ENCODE measurements at places on chromosomes 1 and 21. TPM values are rescaled to one million over a fixed set of nuclear protein-coding genes. Genes with fewer than 3 reads are reported as not detected.

DNA sequence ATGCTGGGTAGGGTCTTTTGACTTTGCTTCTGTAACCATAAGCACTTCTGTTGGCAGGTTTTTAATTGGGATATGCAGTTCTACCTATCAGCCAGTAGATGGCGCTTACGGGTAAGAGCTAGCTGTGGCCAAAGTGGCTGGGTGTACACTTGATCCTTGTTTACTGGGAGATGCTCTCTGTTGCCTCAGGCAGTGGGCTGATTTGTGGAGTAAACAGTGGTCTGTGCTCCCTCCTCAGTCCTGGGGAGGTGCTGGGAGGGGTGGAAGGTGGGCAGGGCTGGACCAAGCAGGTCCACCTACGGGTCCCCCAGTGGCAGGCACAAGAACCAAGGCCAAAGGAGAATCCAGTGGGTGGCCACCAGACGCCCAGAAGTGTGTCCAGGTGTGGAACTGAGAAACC is 43.4 kb downstream of the RALGPS2 start:
- H3K36me3 ChIP-seq = peaks cover 39% of the 10 kb centered on the region
- no peak for DNase-seq
- H3K4me3 ChIP-seq = no peak overlapping the region
- no peaks in the 10 kb centered on the region for H3K27me3 ChIP-seq
- H3K4me1 ChIP-seq = no peaks in the 10 kb centered on the region

The NID1 gene
- total RNA-seq = 12.4 TPM

DNA sequence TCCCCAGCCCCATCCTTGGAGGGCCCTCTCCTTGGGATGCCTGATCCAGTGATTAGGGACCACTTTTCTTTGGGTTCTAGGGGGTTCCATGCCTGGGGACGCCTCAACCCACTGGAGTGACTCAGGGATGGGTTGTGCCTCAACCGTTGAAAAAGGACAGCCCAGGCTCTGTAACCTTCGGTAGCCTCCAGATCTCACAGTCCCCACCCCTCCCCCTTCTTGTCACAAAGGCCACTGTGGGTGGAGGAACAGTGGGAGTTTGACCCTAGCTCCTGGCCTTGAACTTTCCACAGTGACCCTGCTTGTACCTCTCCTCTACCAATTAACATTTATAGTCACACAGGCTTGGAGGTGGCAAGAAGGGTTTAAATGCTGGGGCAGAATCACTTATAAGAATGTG is 2.6 kb upstream of the RORC start:
- H3K4me3 ChIP-seq = no peak overlapping the region
- no peak overlapping the region for H3K27ac ChIP-seq
- H3K4me1 ChIP-seq = peaks cover 16% of the 10 kb centered on the region
- peaks cover 29% of the 10 kb centered on the region for H3K27me3 ChIP-seq

The ANKRD34A gene
- total RNA-seq = 0.94 TPM

- H3K4me3 ChIP-seq = no peak overlapping the region
- H3K36me3 ChIP-seq = no peaks in the 10 kb centered on the region
- peaks cover 13% of the 10 kb centered on the region for H3K4me1 ChIP-seq
- H3K27me3 ChIP-seq = no peaks in the 10 kb centered on the region
- H3K27ac ChIP-seq = no peak overlapping the region
These were observed 20.0 kb downstream of the IL6R start for GRCh38 chr1:154425172-154425571.

- H3K27me3 ChIP-seq = peaks cover 5% of the 10 kb centered on the region
- H3K4me3 ChIP-seq = no peak overlapping the region
- no peak overlapping the region for H3K27ac ChIP-seq
- H3K36me3 ChIP-seq = no peaks in the 10 kb centered on the region
- no peaks in the 10 kb centered on the region for H3K4me1 ChIP-seq
These were observed 5.1 kb downstream of the CLCNKA start for GRCh38 chr1:16026723-16027484.

The RHBDL2 gene
- total RNA-seq = 0.80 TPM

The DHCR24 gene
- total RNA-seq = 119 TPM

The OR2T29 gene
- total RNA-seq = not detected

- H3K27me3 ChIP-seq = peaks cover 8% of the 10 kb centered on the region
- H3K4me3 ChIP-seq = no peak overlapping the region
- no peak for DNase-seq
These were observed 182.6 kb downstream of the MRPL39 start for GRCh38 chr21:25424634-25425033.

DNA sequence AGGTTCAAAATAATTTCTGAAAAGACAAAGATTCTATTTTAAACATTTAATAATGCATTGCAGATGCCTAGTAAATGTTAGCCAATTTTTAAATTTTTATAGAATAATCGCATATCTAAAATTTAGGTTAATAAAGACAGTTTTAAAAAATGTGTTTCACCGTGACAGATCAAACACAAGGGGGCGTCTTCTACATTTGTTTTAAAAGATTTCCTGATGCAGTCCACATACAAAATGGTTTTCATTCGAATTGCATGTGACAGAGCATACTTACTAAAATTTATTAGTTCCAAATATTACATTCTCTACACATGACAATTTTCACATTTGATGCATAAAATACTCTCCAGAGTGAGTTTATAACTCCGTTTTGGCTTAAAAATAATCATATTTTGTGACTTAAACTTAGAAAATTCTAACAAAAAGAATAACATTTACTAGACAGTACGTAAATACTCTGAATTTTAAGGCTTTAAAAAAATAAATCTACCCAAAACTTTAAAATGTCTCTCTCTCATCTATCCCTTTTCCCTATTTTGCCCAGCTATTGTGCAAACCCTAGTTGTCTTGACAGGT is 75.5 kb downstream of the ADAMTS1 start:
- H3K4me3 ChIP-seq = no peak overlapping the region
- H3K27me3 ChIP-seq = no peaks in the 10 kb centered on the region
- peak overlapping the region; percentile 0 for H3K27ac ChIP-seq
- peaks cover 9% of the 10 kb centered on the region for H3K4me1 ChIP-seq
- no peak for DNase-seq

- no peaks in the 10 kb centered on the region for H3K36me3 ChIP-seq
- DNase-seq = no peak
- no peak overlapping the region for H3K4me3 ChIP-seq
- no peak overlapping the region for H3K27ac ChIP-seq
- H3K27me3 ChIP-seq = peaks cover 11% of the 10 kb centered on the region
These were observed 92.1 kb downstream of the MAB21L3 start for GRCh38 chr1:116203181-116203723.

DNA sequence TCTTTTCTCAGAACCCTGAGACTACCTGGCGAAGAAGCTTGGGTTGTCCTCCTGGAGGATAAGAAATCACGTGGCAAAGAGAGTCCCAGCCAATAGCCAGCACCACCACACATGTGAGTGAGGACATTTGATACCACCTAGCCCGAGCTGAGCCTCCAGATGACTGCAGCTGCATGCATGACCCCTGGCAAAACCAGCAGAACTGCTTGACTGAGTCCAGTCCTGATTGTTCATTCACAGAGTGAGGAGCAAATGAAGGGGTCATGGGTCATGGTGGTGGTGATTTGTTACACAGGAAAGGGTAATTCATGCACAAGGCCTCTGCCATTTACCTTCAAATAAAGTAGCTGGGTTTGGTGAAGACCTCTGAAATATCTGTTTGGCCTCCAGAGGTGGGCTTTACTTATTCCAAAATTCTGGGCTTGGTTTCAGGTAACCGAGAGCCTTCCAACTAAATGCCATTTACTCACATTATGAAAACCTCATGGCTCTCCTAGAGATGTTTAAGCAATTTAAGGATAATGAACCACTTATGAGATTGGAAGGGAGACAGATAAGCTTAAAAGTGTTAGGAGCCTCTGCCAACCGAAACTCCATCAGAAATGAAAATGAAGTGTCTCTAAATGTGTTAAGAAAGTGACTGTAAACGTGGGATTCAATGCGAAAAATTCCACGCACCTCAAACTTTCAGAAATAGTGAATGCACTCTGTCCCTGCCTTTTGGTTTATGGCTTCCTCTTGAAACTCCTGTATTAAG is 163.3 kb downstream of the SLC35F3 start:
- H3K27ac ChIP-seq = no peak overlapping the region
- no peak overlapping the region for H3K4me3 ChIP-seq
- no peaks in the 10 kb centered on the region for H3K36me3 ChIP-seq
- H3K27me3 ChIP-seq = peaks cover 4% of the 10 kb centered on the region
- no peak for DNase-seq

GRCh38 chr1:227395426-227396028 is 77.2 kb upstream of the CDC42BPA start:
- DNase-seq = no peak
- H3K27ac ChIP-seq = no peak overlapping the region
- no peaks in the 10 kb centered on the region for H3K4me1 ChIP-seq
- H3K4me3 ChIP-seq = no peak overlapping the region
- no peaks in the 10 kb centered on the region for H3K36me3 ChIP-seq
- no peaks in the 10 kb centered on the region for H3K27me3 ChIP-seq

- no peak overlapping the region for H3K4me3 ChIP-seq
- H3K27me3 ChIP-seq = no peaks in the 10 kb centered on the region
- H3K36me3 ChIP-seq = no peaks in the 10 kb centered on the region
- no peak overlapping the region for H3K27ac ChIP-seq
- no peak for DNase-seq
These were observed 111.2 kb upstream of the LHX8 start for GRCh38 chr1:75023005-75023404.

- H3K27me3 ChIP-seq = no peaks in the 10 kb centered on the region
- no peak for DNase-seq
- peaks cover 9% of the 10 kb centered on the region for H3K4me1 ChIP-seq
- H3K4me3 ChIP-seq = peak overlapping the region; percentile 37
These were observed 8.5 kb downstream of the GGPS1 start for GRCh38 chr1:235336903-235337302.

- no peak for DNase-seq
- peaks cover 1% of the 10 kb centered on the region for H3K4me1 ChIP-seq
- no peaks in the 10 kb centered on the region for H3K36me3 ChIP-seq
- H3K27ac ChIP-seq = no peak overlapping the region
- H3K27me3 ChIP-seq = no peaks in the 10 kb centered on the region
- no peak overlapping the region for H3K4me3 ChIP-seq
These were observed 118.8 kb upstream of the IVNS1ABP start for GRCh38 chr1:185435696-185436379.

DNA sequence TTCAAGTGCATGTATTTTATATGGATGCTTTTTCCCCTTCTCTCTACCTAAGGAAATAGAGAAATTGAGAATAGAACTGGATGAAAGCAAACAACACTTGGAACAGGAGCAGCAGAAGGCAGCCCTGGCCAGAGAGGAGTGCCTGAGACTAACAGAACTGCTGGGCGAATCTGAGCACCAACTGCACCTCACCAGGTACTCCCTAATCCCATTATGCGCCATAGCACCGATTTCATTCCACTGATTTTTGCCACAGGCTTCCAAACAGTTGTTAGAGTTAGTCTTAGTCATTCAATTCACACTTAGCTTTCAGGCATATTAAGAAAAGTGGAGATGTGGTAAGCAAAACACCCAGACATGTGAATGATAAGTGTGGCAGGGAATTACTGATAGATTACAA is 122.8 kb downstream of the SDCCAG8 start:
- H3K27me3 ChIP-seq = no peaks in the 10 kb centered on the region
- H3K4me3 ChIP-seq = no peak overlapping the region
- DNase-seq = no peak
- H3K36me3 ChIP-seq = peaks cover 14% of the 10 kb centered on the region
- no peak overlapping the region for H3K27ac ChIP-seq
- H3K4me1 ChIP-seq = no peaks in the 10 kb centered on the region

The IFI44L gene
- total RNA-seq = 12.3 TPM

DNA sequence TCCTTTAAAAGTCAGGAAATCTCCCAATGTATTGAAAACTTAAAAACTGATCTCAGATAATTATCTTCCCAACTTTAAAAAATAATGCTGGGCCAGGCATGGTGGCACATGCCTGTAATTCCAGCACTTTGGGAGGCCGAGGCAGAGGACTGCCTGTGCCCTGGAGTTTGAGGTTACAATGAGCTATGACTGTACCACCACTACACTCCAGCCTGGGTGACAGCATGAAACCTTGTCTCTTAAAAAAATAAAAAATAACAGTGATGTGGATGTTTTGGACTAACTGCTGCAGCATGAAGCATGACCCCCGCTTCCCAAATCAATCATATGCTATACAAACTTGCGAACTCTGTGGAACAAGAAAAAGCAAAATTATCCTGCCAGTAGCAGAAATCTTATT is 186.3 kb downstream of the RERE start:
- H3K27me3 ChIP-seq = no peaks in the 10 kb centered on the region
- no peak overlapping the region for H3K27ac ChIP-seq
- peaks cover 11% of the 10 kb centered on the region for H3K36me3 ChIP-seq
- DNase-seq = no peak
- no peak overlapping the region for H3K4me3 ChIP-seq
- peaks cover 58% of the 10 kb centered on the region for H3K4me1 ChIP-seq

DNA sequence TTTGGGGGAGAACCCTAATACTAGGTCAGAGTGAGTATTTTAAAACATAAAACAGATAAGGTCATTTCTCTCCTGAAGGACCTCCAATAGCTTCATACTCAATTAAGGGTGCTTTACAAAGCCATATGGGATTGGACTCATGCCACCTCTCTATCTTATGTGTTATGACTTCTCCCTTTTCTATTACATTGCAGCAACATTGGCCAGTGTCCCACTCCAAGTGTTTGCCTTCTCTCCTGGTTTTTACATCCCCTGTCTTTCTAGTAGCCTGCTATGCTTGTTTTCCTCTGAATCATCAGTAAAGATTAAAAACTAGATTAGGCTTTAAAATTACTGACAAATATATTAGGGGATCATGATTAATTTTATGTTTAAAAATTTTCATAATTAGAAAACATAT is 66.6 kb downstream of the SCMH1 start:
- no peak overlapping the region for H3K4me3 ChIP-seq
- no peaks in the 10 kb centered on the region for H3K4me1 ChIP-seq
- H3K36me3 ChIP-seq = peaks cover 29% of the 10 kb centered on the region
- H3K27ac ChIP-seq = no peak overlapping the region

GRCh38 chr1:167230437-167230836 is 9.8 kb downstream of the POU2F1 start:
- H3K27ac ChIP-seq = no peak overlapping the region
- H3K27me3 ChIP-seq = no peaks in the 10 kb centered on the region
- H3K4me3 ChIP-seq = no peak overlapping the region
- DNase-seq = no peak
- peaks cover 23% of the 10 kb centered on the region for H3K4me1 ChIP-seq

DNA sequence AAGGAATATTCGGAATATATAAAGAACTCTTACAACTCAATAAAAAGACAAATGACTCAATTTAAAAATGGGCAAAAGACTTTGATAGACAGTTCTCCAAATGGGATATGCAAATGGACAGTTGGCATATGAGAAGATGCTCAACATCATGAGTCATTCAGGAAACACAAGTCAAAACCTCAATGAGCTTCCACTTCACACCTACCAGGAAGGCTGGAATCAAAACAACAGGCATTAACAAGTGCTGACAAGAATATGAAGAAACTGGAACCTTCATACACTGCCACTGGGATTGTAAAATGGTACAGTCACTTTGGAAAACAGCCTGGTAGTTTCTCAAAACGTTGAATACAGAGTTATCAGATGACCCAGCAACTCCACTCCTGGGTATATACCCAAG is 17.2 kb downstream of the PGBD5 start:
- no peaks in the 10 kb centered on the region for H3K27me3 ChIP-seq
- no peak for DNase-seq
- no peak overlapping the region for H3K27ac ChIP-seq
- H3K36me3 ChIP-seq = no peaks in the 10 kb centered on the region
- no peak overlapping the region for H3K4me3 ChIP-seq
- H3K4me1 ChIP-seq = no peaks in the 10 kb centered on the region

The LDLRAD2 gene
- total RNA-seq = 0.19 TPM

The SOX13 gene
- 38.5 TPM for total RNA-seq

GRCh38 chr1:223849352-223850254 is 3.9 kb upstream of the TP53BP2 start:
- H3K27me3 ChIP-seq = no peaks in the 10 kb centered on the region
- H3K4me3 ChIP-seq = no peak overlapping the region
- peak overlapping the region; percentile 20 for H3K27ac ChIP-seq
- peaks cover 4% of the 10 kb centered on the region for H3K4me1 ChIP-seq

GRCh38 chr1:239682960-239683359 is 296.6 kb downstream of the CHRM3 start:
- no peaks in the 10 kb centered on the region for H3K36me3 ChIP-seq
- H3K27me3 ChIP-seq = peaks cover 9% of the 10 kb centered on the region
- no peaks in the 10 kb centered on the region for H3K4me1 ChIP-seq
- DNase-seq = no peak

Data from type B pancreatic cell (in vitro differentiated cells).